A549 (cell line): ENCODE measurements at places on chromosomes 16 and 17.
A peak's percentile ranks its signal among the peaks of the same experiment; 100 is the strongest.

DNA sequence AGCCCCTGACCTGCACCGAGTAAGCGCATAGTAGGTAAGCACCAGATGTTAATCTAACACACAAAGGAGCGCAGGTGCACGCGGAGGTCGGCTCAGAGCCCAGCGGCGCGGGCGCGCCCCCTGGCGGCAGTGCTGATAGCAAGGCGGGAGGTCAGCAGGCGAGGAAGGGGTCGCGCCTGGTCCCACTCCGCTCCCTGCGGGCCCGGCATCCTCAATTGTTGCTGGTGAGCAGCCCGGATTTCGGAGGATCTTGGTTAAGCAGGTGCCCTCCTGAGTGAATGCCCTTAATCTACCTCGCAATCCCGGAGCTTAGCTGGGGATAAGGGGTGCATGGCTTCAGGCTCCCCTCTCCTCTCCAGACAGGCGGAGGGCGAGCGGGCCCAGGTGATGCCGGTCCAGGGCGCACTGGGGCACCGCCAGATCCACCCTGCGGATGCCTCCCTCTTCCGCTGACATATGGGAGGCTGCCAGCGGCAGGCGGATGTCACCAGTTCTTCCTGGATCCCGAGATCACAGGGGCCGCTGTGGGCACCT is 4.0 kb upstream of the WNT3 start:
- DNase-seq, result peak; percentile 45

DNA sequence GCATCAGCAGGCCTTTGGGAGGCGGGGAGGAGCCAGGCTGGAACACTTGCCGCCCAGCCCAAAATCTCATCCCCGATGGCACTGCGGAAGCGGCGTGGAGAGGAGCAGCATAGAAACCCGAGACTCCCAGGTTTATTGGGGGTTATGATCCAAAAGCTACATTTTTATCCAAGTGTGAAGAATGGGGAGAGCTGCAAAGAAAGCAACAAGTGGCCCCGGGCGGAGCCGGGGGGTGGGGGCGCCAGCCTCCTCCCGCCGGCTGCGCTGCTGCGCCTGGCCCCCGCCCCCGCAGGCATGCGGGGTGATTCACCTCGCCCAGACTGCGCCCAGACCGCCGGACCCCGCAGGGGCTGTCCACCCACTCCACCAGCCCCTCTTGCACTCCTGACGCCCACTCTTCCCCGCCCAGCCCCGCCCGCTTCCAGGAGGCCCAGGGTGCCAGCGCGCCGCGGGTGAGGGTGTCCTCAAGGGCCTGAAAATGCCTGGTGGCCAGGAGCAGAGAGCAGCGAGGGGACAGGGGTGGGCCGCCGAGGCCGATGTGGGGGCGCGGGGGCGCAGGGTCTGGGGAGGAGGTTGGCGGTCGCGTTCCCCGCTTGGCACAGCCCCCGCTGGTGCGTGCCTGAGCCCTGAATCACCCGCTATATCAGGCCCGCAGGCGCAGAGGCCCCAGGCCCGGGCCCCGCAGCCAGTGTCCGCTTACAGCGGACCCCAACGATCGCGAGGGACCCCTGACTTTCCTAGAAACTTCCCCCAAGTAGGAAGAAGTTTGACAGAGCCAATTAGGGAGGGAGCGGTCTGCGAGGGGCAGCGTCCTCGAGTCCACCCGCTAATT is 1.3 kb downstream of the CAVIN1 start:
- no peak for DNase-seq

GRCh38 chr16:89279666-89280481 is 62.4 kb downstream of the ZNF778 start:
- DNase-seq, result no peak

GRCh38 chr17:55405600-55405999 is 16.0 kb downstream of the MMD start:
- DNase-seq, result no peak

DNA sequence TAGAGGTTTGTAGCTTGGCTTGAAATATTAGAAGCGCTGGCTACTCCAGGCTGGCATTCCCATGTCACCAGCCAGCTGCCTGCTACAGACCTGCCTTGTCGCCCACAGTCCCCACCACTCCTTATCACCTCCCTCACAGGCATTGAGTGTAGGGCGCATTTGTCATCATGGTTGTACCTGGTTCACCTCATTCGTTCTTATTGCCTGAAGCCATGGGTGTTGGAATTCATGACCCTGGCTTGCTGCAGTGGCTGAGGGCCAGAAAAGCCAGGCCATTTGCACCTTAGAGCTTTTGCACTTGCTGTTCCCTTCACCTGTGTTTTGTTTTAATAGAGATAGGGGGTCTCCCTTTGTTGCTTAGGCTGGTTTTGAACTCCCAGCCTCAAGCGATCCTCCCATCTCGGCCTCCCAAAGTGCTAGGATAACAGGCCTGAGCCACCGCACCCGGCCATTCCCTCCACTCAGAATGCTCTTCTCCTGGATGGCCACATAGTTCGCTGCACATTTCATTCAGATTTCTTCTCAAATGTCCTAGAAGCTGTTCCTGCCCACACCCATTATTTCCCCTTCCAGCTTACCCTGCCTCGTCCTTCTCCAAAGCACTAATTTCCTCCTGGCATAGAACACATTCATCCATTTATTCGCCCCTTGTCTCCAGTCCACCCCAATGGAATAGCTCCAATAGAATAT is 97.6 kb downstream of the C16orf78 start:
- DNase-seq, result no peak

DNA sequence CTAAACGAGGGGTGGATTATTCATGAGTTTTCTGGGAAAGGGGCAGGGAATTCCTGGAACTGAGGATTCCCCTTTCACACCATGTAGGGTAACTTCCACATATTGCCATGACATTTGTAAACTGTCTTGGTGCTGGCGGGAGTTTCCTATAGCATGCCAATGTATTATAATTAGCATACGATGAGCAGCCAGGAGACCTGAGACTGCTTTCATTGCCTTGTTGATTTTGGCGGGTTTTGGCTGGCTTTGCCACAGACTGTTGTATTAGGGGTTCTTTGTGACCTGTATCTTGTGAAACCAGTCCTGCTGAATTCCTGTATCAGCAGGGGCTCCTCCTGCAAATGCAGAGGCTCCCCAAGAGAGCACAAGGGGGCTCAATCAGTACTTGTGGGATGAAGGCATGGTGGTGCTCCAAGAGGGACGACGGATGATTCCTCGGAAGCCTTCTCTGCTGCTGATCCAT is 104.4 kb upstream of the CACNG5 start:
- DNase-seq, result no peak

DNA sequence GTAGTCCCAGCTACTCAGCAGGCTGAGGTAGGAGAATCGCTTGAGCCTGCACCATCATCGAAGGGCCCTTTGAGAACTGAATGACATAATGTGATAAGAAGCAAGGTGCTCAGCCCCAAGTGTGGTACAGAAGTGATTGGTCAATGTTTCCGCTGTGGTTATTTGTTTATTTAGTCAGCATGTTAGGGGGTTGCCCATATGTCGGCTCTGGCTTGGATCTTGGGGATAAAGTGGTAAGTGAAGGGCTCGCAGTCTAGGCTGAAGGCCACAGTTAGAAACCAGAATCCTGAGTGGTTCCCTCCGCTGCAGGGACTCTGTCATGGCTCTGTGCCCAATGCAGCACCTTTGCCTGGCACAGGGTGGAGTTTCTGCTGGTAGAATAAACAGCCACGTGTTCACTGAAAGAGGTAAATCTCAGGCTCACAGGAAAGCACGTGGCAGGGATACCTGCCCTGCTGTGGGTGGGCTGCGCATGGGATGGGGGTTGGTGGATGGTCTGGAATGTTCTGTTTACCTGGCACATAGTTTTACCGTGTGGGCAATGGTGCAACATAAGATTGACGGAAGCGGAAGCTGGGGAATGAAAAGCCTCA is 35.4 kb downstream of the SYT17 start:
- DNase-seq, result no peak

- peak; percentile 96 for DNase-seq
Observed at GRCh38 chr16:2039274-2040031, 8.2 kb downstream of the NTHL1 start.

- DNase-seq, result peak; percentile 57
Observed at GRCh38 chr17:6069539-6070429, at the start of gene WSCD1. Gene WSCD1, plus strand, starts transcription at chr17:6070379. Its CDS starts 10,280 bp downstream, at chr17:6080659.

DNA sequence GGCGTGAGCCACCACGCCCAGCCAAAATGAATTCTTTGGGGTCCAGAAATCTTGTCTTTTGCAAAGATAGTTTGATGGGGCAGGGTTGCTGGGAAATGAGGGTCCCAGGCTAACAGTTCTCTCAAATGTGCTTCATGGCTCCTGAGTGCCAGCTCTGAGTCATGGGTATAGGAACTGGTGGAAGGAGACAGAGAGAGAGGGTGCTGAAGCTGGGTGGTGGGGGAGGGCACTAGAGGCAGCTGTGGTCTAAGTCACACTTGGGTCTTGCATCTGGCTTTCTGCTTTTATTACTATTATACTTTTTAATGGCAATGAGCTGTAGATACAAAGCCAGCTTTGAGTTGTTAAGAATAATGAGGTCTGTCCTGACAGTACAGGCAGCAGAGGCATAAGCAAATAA is 54.6 kb downstream of the PRKCA start:
- no peak for DNase-seq

DNA sequence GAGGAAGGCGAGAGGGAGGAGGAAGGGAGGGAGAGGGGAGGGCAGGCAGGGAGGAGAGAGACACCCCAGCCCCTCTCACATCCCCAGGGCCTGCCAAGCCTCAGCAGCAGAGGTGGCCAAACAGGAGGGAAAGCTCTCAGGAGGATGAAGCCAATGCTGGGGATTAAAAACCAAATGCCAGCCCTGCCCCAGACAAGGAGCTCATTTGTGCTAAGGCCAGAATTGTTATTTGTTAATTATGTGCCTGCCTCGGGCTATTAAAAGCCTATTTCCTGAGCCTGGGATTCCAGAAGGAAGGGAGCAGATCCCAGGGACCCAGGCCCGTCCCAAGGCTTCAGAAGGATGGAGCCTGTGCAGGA is 27.9 kb upstream of the GINS2 start:
- no peak for DNase-seq

DNA sequence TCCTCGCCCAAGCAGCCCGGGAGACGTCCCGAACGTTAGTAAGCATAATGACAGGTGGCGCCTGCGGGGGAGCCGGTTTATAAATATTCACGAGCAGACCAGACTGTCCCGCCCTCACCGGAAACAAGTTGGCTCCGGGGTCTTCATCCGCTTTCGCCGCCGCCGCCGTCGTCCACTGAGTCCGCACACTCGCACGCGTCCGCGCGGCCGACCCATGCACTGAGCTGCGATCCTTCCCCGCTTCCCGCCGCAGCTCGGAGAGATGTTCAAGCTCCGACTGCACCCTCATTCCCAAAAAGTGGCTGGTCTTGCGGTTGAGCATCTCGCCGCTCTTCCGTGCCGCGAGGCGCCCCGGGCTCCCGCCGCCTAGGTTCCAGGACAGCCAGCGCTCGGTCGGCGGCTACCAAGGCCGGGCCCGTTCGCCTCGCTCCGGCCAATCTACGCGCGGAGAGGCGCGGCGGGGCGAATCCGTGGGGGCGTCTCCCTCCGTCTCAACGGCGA is 385 bp downstream of the CFAP119 start:
- DNase-seq, result no peak

DNA sequence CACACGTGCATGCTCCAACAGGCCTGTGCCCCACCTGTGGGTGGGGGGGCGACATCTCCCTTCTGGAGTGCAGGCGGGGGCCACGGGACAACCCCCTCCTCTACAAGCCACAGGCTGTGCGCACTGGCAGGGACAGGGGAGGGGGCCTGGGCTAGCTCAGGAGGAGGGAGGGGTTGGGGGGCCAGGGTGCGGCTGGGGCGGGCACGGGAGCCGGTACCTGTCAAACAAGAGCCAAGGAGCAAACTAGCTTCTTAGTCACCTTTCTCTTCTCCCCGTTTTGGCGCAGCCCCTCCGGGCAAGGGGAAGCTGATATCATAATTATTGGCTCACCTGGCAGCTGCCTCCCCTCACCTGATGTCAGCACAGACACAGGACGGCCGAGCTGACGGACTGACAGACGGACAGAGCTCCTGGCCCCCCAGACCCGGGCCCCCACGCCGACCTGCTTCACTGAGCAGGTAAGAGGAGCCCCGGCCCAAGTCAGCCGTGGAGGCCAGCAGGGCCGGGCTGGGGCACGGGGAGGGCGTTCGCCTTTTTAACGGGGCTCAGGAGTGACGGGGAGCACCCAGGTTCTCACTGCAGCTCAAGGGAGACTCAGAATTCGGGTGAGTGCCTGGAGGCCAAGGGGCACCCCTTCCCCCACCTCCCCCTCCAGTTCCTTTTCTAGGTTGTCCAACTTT is at the start of gene FOXN1:
Gene FOXN1, plus strand, starts transcription at position 363 of the 680 bp plus-strand sequence. CDS start 17,622 bp downstream, outside the sequence.
- DNase-seq, result no peak

DNA sequence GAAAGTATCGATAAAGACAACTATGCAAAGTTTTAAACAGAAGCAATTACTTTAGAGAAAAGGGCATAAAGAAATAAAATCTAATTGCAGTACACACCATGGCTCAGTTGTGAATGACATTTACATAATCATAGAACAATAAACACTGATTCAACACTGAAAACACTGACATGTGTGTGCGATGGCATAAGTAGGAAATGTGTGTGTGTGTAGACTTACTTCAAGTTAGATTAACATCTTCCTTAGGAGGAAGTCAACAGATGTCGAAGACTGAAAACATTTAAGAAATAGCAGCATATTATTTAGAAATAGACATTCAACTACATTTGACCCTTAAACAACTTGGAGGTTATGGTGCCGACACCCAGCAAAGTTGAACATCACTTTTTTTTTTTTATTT is 172.4 kb downstream of the STX8 start:
- no peak for DNase-seq

GRCh38 chr17:66777689-66778225 is 57.2 kb upstream of the CACNG5 start:
- no peak for DNase-seq

- DNase-seq, result no peak
Observed at GRCh38 chr17:44375196-44376017, 11.8 kb upstream of the FAM171A2 start.

- no peak for DNase-seq
Observed at GRCh38 chr16:56972403-56973293, 10.9 kb downstream of the CETP start.

DNA sequence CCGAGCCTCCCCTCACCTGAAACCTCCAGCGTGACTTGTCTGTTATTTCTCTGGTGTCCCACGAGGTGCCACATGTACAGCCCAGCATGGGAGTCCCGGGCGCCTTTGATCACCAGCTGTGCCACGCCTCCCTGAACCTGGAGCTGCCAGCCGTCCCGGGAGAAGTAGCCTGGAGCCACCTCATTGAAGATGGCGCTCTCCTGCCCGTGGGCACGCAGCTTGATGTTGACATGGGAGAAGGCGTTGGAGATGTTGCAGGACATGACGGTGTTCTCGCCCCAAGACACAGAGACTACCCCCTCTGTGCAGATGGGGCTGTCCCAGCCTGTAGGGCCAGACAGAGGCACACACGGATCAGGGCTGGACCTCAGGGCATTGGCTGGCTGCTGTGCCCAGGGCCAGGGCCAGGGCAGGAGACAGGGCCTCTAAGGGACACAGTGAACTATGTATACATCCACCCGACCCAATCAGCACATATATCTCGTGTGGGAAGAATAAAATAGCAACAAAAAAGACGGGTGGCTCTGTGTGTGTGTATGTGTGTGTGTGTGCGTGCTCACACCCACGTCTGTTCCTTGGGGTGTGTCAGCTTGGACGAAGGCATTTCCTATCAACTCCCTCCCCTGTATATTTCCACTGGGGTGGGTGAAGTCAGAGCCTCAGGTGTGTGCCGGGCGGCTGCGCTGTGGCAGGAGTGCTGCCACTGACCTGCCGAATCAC is 7.3 kb upstream of the CD7 start:
- DNase-seq, result no peak
